ENCODE measurements at places on chromosomes 7 and 10.

DNA sequence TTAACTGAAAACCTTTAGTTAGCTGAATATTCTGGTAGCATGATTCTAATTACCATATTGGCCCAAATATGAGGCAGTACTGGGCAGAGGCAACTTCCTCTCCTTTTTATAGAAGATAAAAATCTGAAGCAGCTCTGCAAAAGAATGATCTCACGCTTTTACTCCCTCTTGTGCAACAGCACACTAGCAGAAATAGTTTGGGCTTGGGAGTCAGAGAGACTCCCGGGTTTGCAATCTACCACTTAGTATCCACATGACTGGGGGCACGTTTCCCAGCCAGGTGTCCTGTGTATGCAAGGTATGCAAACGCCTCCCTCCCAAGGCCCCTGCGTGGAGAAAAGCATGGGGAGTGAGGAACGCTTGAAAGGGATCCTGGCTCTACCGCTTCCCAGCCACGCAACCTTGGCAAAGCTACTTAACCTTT, 47.2 kb upstream of the RHEB start:
- DNase-seq, result no peak

- DNase-seq, result no peak
These were observed 1115.3 kb downstream of the REEP3 start for GRCh38 chr10:64636461-64636860.

DNA sequence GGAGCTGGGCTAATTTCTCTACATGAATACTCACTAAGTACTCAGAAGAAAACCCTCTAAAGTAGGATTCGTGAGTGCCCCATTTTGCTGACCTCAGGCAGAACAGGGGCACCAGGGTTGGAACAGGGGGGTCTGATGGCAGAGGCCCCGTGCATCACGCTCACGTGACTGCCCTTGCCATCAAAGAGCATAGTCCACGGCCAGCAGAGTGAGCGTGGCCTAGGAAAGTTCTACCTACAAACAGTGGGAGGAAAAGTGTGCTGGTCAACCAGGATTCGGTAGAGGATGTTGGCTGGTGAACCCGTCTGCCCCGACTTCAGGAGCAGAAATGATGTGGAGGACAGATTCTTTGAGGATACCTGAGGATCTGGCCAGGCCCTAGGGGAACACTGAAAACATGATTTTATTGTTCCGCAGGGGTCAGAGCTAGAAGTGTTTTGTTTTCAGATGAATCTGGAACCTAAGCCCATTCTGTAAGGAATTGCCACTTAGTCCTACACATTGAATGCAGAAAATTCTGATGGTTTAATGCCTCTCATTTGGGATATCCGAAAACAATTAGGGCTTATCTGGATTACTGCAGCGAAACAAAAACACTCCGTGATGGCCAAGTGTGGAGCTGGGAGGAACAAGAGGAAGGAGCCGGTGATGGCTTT, 138.8 kb upstream of the SHH start:
- no peak for DNase-seq

DNA sequence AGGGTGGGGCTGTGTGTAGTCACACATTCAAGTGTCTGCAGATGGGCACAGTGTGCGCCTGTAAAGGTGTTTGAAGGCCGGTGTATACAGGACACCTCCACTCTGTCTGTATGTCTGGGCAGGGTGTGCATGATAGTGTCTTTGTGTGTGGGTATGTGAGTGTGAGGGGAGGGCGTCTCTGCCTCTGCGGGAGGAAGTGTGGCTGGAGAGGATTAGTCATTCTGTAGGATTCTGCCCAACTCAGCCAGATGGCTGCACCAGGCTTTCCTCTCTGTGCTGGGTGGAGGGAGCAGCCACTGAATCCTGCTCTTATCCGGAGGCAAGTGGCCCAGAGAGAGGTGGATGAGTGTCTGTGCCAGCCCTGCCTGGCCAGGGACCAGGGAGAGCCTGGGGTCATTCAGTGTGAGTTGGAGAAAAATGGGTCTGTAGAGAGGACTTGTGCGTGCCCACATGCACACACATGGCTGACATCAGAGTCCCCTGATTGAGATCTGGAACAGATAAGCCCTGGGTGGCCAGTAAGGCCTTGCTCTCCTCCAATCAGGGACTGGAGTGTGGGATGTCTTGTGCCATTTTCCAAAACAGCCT, 1.7 kb downstream of the SFXN3 start:
- DNase-seq, result no peak

All from NCI-H187 (cell line).